GM10248 (cell line): ENCODE measurements at places on chromosomes 3 and 15.

DNA sequence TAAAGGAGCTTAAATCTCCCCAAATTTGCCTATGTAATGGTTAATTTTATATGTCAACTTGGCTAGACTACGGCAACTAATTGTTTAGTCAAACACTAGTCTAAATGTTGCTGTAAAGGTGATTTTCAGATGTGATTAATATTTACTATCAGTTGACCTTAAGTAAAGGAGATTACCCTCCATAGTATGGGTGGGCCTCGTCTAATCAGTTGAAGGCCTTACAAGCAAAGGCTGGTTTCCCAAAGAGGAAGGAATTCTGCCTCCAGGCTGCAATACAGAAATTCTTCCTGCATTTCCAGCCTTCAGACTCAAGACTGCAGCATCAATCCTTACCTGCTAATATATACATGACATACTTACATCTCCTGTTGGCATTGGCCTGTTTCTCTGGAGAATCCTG, 23.6 kb downstream of the SLC12A8 start:
- DNase-seq, result no peak

- no peak for DNase-seq
Observed at GRCh38 chr3:142053244-142053643, 96.1 kb downstream of the TFDP2 start.

DNA sequence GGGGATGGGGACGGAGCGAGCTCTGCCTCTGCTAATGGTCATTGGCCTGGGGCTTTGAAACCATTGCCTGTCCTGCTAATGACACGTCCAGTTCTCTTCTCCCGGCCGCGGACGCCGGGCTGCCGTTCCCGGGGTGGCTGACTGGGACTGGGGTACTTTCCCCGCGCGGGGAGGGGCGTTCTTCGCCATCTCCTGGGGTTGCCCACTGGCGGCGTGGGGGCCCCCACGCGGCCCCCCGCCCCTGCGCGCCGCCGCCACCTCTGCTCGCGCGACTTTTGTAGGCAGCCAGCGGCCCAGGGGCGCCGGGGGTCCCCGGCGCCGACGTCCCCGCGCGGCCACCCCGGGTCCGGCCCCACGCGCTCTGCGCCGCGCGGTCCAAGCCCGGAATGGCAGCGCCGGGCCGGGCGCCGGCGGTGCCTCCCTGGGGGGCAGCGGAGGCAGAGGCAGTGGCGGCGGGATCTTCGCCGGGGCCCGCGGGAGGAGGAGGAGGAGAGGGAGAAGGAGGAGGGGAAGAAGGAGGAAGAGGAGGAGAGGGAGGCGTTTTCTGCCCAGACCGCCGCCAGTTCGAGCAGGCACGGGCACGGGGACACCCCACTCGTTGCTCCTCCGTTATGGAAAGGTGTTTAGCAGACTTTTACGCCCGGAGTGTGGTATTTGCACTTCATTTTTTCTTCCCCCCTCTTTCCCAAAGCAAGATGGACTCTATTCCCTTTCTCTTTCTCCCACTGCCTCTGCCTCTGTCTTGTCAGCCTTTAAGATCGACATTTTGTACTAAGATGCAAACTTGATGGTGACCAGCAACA, 2.3 kb downstream of the BBX start:
- DNase-seq, result peak; percentile 57

DNA sequence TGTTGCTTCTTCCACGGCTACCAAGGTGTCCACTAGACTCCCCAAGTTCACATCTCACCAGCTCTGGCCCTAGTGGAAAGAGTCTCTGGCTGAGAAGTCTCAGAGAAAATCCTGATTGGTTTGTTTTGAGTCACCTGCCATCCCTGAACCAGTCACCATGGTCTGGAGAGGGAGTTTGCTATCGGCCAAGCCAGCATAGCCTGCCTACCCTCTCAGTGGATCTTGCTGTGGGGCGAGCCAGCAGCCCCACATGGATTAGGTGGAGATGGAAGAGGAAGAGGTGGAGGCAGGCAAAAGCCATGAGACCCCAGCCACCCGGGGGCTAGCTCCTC, 48.1 kb upstream of the FLNB start:
- DNase-seq, result no peak
